Fibroblast of lung (primary cell): ENCODE measurements at places on chromosomes 12 and 14. TPM values are rescaled to one million over a fixed set of nuclear protein-coding genes. Genes with fewer than 3 reads are reported as not detected.

DNA sequence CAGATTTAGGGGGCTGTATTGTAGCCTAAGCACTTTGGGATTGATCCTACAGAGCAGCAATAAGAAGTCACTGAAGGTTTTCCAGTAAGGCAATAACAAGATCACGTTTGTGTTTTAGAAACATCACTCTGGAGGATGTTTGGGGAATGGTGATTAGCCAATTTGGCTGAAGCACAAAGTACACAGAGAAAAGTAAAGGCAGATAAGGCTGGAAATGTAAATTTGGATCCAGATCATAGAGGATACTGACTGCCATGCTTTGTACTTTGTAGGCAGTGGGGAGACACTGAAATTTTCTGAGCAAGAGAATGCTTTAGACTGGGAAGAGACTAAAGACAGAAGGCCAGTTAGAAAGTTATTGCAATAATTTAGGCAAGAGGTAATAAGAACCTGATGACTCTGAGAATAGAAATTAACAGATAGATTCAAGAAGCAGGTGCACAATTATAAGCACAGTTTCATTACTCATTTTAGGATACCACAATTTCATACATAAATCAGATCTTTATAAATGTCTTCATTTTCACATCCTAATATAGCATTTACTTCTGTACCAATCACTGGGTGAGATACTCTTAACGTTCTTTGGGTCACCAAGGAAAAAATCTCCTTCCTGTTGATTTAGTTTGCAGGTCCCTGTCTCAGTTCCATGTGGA is 314.5 kb upstream of the GARIN6 start:
- DNase-seq, result no peak

GRCh38 chr14:104094709-104095425 is 9.4 kb downstream of the ASPG start:
- DNase-seq, result peak; percentile 25

- DNase-seq, result peak; percentile 27
Observed at GRCh38 chr14:72894623-72895378, 900 bp upstream of the DPF3 start.

- peak; percentile 86 for DNase-seq
Observed at GRCh38 chr12:10214136-10214894, 1.6 kb downstream of the GABARAPL1 start.

DNA sequence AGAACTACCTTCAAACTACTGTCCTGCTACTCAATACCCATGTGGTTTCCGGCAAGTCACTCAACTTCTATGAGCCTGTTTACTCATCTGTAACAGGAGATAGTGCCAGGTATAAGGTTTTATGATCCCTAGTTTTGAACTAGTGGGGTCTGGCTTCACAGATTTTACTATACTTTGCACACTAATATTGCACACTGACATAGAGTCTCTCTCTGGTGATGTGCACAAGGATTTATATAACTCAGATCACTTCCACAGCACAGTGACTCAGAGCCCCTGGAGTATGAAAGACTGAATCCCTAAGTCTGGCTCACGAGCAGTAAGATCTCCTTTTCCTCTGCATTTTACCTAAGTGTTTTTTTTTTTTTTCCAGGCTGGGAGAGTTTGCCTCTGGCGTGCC is 69.7 kb upstream of the SLC38A2 start:
- peak; percentile 68 for DNase-seq

- DNase-seq, result no peak
Observed at GRCh38 chr14:80393766-80394165, 182.5 kb upstream of the DIO2 start.

DNA sequence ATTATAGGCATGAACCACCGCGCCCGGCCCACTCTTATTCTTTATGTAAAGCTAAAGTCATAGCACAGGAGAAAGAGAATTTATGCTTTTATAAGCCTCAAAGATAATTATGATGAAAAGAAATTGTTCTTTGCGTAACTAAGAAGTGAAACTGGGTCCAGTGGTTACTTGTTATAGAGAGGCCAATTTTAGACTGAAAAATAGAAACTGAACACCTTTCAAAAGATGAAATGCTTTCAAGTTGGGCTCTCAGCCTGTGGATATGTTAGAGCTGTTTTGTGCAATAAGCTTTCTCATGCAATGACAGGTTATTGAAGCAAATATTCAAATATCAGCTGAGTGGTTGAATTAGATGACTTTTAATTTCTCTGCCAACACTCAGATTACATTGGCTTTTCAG is 7.9 kb downstream of the TMEM253 start:
- no peak for DNase-seq

DNA sequence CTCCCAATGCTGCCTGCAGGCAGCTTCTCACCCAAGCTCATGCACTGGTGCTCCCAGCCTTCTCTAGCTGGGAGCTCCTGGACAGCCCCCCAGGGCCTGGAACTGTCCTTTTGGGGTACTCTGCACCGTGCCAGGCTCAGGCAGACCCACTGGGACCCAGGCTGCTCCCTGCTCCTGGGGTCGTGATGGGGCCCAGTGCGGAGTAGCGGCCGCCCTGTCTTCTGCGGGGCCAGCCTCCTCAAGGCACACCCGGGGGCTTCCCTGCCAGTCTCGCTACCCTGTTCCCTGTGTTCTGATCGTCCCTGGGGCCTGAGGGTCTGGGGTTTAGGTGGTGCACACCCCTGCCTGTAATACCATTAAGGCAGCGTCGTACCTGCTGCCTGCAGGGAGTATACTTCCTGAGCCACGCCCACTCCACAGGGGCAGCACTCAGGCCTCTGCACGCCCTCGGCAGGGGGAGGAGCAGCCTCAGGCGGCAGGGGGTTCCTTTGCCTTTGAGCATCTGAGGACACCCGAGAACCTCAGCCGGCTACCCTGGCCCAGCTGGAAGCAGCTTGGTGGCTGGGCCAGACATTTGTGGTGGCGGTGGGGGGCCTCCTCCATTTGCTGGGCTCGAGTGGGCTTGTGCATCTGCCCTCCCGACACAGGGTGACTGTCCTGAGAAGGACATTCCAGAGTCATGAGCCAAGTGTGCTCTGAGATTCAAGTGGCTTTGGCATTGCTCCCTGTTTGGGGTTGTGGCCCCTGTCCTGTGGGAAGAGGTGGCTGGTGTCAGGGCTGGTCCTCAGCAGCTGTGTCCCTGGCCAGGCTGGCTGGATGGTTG is 9.2 kb upstream of the CRIP2 start:
- DNase-seq, result peak; percentile 20

DNA sequence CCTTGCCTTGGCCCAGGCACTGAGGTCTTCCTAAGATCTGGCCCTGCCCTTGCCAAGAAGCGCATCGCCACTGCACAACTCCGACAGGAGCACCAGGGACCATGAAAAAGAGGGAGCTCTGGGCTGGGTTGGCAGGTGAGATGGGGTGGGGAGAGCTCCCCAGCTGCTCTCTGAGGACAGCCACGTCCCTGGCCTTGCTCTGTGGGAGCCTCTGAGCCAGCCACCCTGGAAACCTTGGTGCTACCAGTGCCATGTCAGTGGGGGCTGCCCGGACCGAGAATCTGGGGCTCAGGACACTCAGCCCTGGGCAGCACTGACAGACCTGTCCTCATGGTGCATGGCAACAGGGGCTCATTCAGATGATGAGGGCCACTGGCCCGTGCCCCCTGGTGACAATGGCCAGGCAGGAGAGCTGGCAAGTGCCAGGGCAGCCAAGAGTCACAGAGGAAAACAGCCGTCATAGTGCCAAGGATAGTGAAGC is 134.8 kb downstream of the ZFP36L1 start:
- DNase-seq, result no peak

DNA sequence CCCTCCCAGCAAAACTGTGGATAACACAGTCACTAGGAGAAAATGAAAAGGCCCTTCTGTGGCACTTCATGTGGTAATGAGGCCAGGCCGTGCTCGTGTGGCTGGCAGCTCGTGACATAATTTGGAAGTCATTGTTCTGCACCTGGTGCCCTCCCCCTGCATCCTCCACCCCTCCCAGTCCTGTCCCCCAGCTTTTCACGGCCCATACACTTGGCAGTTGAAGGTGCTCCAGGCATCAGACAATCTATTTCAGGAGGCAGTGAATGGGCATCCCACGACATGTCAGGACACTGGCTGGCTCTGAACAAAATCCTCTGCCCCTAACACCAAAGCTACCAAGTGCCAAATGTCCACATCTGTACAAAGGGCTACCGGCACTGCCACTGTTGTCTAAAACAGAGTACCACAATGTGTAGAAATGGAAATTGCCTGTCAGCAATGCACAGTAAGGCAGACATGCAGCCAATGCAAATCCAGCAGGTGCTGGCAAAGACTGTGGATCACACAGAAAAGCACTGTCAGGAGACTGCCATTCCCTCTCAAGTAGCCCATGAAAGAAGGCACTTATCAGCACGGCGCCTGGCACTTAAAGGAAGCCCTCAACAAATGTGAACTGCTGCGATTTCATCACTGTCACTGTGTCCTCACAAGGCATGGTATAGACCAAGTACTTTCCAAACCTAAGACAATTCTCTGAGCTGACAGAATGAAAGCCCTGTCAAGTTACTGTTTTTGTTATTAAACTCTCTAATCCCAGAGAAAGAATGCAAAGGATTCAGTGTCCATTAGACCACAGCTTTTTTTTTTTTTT is 39.1 kb downstream of the CORO1C start:
- DNase-seq, result peak; percentile 49

GRCh38 chr12:91744597-91744996 is 401.0 kb downstream of the BTG1 start:
- no peak for DNase-seq

- DNase-seq, result no peak
Observed at GRCh38 chr14:103317251-103317650, 16.8 kb upstream of the EIF5 start.

DNA sequence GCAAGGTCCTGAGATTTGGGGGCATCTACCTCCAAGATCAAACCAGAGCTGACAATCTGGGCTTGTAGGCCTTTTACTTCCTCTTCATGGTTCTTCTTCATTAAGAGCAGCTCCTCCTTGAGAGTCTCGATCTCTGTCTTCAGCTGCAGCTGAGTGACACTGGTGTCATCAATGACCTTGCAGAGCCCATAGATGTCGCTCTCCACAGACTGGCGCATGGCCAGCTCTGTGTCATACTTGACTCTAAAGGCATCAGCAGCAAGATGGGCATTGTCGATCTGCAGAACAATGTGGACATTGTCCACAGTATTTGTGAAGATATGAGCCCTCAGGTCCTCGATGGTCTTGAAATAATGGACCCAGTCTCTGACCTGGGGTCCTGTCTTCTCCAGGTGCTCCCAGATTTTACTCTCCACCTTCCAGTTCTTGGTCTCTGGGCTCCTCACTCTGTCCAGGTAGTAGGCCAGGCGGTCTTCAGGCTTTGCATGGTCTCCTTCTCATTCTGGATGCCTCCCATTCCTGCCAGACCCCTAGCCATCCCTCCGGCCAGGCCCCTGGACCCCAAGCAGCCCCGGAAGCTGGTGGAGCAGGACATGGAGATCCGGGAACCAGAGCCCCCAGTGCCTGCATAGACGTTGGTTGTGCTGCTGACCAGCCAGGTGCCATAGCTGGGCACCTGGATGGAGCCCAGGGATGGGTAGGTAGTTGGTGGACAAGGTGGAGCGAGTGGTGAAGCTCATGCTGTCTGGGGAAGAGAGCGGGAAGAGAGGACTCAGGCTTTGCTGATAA is 141.0 kb downstream of the MSRB3 start:
- DNase-seq, result no peak

DNA sequence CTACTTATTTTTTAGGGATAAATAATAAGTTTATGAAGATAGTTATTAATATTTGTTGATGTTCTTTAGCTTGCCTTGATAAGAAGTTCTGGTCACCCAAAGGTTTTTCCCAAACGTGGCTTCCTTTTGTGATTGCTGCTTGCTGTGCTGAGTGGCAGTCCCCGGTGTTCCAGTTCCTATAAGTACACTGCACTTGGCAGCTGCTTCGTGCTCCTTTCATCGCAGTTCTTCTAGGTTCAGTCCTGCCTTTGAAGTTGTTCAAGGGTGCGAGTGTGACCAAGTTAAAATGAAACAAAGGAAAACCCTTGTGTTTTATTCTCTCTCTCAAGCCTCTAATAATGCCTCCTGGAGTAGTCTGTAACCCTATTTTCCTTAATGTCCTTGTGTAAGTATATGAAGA is 128.5 kb upstream of the ATF1 start:
- DNase-seq, result no peak

GRCh38 chr12:105920161-105920684 is 218.5 kb downstream of the NUAK1 start:
- peak; percentile 66 for DNase-seq

GRCh38 chr14:101997429-101998336 is 33.3 kb downstream of the DYNC1H1 start:
- no peak for DNase-seq

GRCh38 chr12:91630083-91630482 is 447.5 kb upstream of the DCN start:
- no peak for DNase-seq

GRCh38 chr14:77000340-77001270 is 27.9 kb downstream of the IRF2BPL start:
- peak; percentile 56 for DNase-seq

- DNase-seq, result no peak
Observed at GRCh38 chr14:94024549-94024948, 1.6 kb upstream of the OTUB2 start.

GRCh38 chr12:63304887-63305316 is 153.9 kb upstream of the AVPR1A start:
- DNase-seq, result no peak

GRCh38 chr12:90515199-90516175 is 439.5 kb downstream of the CCER1 start:
- DNase-seq, result peak; percentile 8

GRCh38 chr12:94405413-94406116 is 54.1 kb downstream of the CEP83 start:
- no peak for DNase-seq

GRCh38 chr12:52295663-52296062 is 4.3 kb upstream of the KRT81 start:
- DNase-seq, result no peak

- DNase-seq, result no peak
Observed at GRCh38 chr14:99513946-99514551, 32.8 kb downstream of the CCNK start.

DNA sequence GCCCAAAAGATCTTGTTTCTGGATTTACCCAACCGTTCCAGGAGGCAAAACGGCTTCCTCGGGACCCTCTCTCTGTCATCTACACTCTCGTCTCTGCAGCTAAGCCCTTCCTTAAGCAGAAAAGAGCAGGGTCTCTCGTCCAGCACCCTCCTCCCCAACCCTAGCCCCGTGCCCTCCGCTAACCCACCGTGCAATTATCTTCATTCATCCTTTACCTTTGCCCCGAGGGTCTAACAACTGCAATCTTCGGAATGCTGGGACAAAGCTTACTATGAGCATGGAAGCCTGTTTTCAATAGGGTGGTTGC is 276 bp upstream of the BMAL2 start:
- DNase-seq, result no peak

GRCh38 chr12:56333197-56333678 is 562 bp downstream of the PAN2 start:
- DNase-seq, result no peak

- DNase-seq, result no peak
Observed at GRCh38 chr12:91561958-91562325, 379.3 kb upstream of the DCN start.

Gene KRT5
- total RNA-seq, result not detected in 2 replicates

Gene ACSS3
- total RNA-seq, result 32.9 and 47.4 TPM in 2 replicates

Gene RAB35
- total RNA-seq, result 23.4 and 29.7 TPM in 2 replicates

Gene TCL1B
- total RNA-seq, result not detected in 2 replicates

Gene KCNK13
- total RNA-seq, result not detected in 2 replicates

Gene NID2
- 93.7 and 181 TPM in 2 replicates for total RNA-seq

Gene INSM2
- total RNA-seq, result not detected in 2 replicates

Gene PRICKLE1
- 4.1 and 9.6 TPM in 2 replicates for total RNA-seq

Gene TAS2R9
- 0.17 TPM in 1 of 2 replicates, not detected in the other for total RNA-seq

Gene KRT75
- not detected in 2 replicates for total RNA-seq

Gene GZMB
- total RNA-seq, result not detected in 2 replicates

Gene PRORP
- 12.1 and 14.2 TPM in 2 replicates for total RNA-seq
